C1 segment of cervical spinal cord (tissue), 14 donors: ENCODE measurements at places on chromosomes 3 and 15.

GRCh38 chr15:76588811-76589747 is 252.5 kb downstream of the ISL2 start:
- no peak for DNase-seq

DNA sequence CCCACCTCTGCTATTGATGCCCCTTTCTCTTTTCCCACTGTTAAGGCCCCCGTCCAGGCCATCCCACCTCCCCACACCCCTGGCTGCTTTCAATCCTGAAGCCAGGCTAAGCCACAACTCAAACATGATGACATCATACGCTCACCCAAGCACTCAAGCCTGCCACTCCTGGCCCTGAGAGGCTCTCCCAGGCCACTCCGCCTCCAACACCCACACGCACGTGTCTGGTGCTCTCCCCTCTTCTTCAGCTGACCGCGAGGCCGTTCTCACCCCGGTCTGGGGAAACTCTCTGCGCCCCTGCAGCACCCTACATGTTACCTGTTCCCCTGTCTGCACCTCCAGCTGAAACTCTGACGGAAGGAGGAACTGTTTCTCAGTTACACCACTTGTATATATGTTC is 6.2 kb downstream of the ZXDC start:
- DNase-seq: no peak

GRCh38 chr3:50357481-50357880 is 1.8 kb downstream of the TMEM115 start:
- DNase-seq: no peak

DNA sequence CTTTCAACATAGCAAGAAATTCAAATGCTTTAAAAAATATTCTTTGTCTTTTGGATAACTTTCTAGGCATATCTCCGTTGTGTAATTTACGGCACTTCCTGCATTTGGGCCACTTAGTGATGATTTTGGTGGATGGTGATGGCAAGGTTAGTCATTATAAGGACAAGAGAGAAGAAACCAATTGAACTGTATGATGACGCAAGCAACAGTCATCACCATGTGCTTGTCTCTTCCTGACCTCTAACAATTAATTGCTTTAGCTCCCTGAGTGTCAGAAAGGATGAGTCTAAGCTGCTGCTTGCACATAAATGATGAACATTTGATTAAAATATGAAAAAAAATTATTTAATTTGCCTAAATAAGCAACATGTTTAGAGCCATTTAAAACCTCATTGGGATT is 11.3 kb upstream of the P2RY12 start:
- DNase-seq: no peak

- no peak for DNase-seq
These were observed 9.2 kb downstream of the NFKBIZ start for GRCh38 chr3:101858464-101859030.

- peak; percentile 28 for DNase-seq
These were observed 78.0 kb downstream of the CHCHD6 start for GRCh38 chr3:126781889-126782491.

GRCh38 chr3:35832140-35832571 is 192.8 kb downstream of the ARPP21 start:
- DNase-seq: no peak

DNA sequence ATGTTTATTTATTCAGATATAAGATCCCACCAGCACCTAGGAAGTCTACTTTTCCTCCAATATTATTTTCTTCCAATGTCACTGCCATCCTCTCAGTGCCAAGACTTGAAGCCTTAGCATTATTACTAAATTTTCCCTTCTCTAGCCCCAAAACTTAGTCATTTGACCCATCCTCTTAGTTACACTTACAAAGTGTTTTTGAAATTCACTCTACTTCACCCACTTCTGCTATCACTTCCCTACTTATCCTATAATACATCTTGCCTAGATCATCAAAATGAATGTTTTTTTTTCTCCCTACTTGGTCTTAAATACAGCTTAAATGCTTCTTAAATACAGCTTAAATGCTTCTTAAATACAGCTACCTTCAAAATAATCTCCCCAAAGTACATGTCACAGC is 376.6 kb downstream of the RSL24D1 start:
- no peak for DNase-seq

DNA sequence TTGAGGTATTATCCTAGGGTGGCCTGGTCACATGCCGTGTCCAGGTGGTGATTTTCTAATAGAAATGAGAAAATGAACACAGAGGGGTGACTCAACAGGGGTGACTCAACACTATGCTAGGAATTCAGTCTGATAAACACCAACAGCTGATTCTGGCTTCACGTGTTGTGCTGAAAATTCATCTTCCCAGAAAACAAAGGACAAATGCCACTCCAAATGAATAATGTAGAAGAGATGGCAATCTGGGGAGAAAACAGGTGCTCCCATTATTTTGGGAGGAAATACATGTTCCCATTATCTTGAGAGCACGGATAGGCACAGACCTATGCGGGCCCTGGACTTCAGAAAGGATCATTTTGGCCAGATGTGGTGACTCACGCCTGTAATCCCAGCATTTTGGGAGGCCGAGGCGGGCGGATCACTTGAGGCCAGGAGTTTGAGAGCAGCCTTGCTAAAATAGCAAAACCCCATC is 101.2 kb upstream of the MEX3B start:
- DNase-seq: no peak

DNA sequence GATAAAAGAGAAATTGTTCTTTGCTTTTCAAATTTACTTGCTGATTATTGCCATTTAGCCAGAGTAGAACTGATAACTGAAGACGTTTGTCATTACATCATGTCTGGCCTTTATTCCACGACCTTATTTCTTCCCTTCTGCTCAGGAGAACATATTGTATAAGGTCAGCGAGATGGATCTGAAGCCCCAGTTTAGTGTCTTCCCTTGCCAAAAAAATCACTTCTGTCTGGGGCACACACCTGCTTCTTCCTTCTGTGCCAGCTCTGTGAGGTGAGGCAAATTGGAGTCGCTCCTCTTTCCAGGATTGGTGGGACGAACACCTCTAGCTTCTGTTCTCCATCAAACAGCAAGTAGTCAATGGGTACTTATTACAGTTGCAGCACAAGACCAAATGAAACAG is 250.3 kb upstream of the CRBN start:
- DNase-seq: no peak

GRCh38 chr3:104044002-104044401 is 1322.7 kb upstream of the ALCAM start:
- DNase-seq: no peak

DNA sequence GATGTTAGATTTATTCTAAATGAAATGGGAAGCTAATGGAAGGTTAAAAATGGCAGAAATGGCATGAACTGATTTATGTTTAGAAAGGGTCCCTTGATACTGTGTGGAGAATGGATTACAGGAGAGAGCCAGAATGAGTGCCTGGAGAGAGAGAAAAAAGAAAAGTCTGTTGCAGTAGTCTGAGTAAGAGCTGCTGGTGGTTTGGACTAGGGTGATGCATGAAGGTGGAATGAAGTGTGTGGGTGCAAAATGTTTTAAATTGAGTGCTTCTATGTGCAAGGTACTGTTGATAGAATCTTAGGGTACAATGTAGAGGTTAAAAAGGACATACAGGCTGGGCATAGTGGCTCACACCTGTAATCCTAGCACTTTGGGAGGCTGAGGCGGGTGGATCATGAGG is 11.4 kb upstream of the MGA start:
- DNase-seq: no peak

- no peak for DNase-seq
These were observed 123.7 kb downstream of the BCHE start for GRCh38 chr3:165713479-165713878.

DNA sequence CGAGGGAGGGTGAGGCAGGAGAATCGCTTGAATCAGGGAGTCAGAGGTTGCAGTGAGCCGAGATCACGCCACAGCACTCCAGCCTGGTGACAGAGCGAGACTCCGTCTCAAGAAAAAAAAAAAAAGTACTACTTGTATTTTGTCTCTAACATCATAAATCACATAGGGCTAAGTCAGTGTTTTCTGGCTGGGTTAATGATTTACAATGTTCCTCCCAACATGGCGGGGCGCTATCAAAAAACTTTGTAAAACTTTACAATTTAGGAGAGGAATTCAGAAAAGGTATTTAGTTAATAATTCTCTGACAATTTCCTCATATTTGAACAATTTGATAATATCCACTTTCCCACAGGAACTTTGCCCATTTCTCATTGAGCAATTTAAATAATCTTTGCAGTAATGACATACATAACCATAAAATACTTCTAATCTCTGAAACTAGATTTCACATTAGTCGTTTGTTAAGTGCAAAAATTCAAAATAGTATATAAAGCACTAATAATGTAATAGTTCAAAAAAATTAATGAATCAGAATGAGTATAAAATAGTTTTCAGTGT is 26.6 kb upstream of the B3GNT5 start:
- DNase-seq: no peak

GRCh38 chr3:31636694-31637442 is 104.1 kb downstream of the STT3B start:
- DNase-seq: no peak

- DNase-seq: no peak
These were observed 5.8 kb downstream of the TWF2 start for GRCh38 chr3:52233108-52233591.

- DNase-seq: peak; percentile 10
These were observed 89.3 kb downstream of the LRRK1 start for GRCh38 chr15:101008158-101009139.

- DNase-seq: no peak
These were observed 25.3 kb upstream of the ARHGEF26 start for GRCh38 chr3:154095832-154096421.

GRCh38 chr3:37824090-37824953 is 37.4 kb upstream of the CTDSPL start:
- DNase-seq: no peak

DNA sequence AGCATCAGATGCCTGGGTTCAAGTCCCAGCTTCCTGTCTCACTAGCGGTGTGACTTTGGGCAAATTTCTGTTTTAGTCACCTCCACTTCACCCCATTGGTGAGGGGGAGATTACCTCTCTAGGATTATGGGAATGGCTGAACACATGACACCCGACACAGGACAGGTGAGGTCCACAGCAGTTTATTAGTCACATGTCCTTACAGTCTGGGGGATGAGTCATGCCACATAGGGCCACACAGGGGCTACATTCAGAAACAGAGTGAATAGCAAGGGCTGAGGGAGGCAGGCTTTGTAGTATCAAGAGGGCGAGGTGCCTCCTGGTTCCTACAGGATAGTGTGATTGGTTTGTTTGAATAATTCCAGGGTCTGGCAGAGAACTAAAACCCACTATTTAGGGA is 15.2 kb upstream of the ITGA11 start:
- DNase-seq: no peak

- DNase-seq: no peak
These were observed 37.0 kb downstream of the RASA2 start for GRCh38 chr3:141523615-141524375.

DNA sequence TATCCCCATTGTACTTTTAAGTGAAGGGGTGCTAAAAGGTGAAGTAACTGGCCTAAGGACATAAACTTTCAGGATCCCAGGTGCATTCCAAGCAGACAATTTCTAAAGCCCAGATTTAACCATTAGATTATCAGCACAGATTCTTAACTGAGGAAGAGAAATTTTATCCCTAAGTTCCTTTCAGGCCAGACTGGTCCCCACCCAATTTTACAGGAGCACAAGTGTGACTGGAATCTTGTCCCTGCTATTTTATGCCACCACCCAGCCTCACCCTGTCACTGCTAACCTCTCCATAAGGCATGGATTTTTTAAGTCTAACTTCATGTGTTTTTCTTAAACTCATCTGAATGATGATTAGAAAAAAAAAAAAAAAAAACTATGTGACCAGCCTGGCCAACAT is 37.1 kb upstream of the ATP1B3 start:
- DNase-seq: no peak

DNA sequence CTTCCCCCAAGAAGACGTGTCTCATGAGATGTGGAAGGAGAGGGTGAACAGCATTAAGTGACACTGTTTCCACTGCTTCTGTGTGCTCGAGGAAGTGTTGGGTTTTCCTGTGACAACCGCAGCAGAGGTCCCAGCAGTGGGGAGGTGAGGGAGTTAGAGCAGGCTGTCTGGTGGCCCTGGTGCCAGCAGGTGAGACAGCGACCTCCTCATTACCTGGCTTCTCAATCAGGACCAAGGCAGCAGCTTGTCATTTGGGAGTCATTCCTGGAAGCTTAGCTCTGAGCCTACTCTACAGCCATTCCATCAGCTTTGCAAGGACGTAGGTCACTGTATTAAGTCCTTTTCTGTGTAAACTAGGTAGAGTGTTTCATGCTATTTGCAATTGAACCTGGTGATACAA is 63.3 kb upstream of the RGMA start:
- DNase-seq: no peak

DNA sequence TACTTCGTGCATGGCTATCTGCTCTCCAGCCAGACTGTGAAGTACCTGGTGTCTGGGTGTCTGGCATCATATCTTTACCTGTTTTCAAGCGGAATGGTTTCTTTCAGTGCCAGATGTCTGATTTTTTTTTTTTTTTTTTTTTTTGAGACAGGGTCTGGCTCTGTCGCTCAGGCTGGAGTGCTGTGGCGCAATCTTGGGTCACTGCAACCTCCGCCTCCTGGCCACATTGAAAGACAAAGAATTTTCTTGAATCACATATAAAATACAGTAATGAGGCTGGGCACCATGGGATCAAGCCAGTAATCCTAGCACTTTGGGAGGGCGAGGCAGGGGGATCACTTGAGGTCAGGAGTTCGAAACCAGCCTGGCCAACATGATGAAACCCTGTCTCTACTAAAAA is 2.8 kb upstream of the MESP1 start:
- no peak for DNase-seq

- no peak for DNase-seq
These were observed 33.2 kb downstream of the IFT122 start for GRCh38 chr3:129473067-129473768.

GRCh38 chr3:20576228-20576627 is 390.2 kb upstream of the SGO1 start:
- DNase-seq: no peak

- DNase-seq: no peak
These were observed 10.8 kb downstream of the MRPS22 start for GRCh38 chr3:139354661-139355060.

- no peak for DNase-seq
These were observed 66.8 kb upstream of the HACD2 start for GRCh38 chr3:123651449-123652341.

GRCh38 chr15:40506964-40507571 is 36.3 kb downstream of the CHST14 start:
- DNase-seq: peak; percentile 35

- no peak for DNase-seq
These were observed 16.8 kb upstream of the NMNAT3 start for GRCh38 chr3:139694542-139694941.
